ENCODE measurements at places on chromosomes 13 and 19. TPM values are rescaled to one million over a fixed set of nuclear protein-coding genes. Genes with fewer than 3 reads are reported as not detected.

- DNase-seq, result no peak
Observed at GRCh38 chr19:34365463-34366401, 736 bp downstream of the GPI start.

DNA sequence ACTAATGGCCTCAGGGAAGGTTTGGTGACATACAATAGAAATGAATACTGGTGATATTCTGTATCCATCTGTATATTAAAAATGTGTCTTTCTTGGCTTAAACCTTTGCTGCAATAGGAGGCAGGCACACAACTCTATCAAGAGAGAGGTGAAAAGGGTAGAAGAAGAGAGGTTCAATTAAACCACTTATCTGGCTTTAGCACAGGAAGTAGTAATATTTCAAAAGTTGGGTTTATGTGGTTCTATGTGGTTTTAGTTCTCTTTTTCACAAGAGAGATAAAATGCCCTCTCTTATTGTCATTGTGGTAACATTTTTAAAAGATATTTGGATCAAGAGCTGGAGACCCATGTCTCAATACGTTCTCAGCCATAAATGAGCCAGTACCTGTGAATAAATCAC, 146.2 kb upstream of the FNDC3A start:
- no peak for DNase-seq

DNA sequence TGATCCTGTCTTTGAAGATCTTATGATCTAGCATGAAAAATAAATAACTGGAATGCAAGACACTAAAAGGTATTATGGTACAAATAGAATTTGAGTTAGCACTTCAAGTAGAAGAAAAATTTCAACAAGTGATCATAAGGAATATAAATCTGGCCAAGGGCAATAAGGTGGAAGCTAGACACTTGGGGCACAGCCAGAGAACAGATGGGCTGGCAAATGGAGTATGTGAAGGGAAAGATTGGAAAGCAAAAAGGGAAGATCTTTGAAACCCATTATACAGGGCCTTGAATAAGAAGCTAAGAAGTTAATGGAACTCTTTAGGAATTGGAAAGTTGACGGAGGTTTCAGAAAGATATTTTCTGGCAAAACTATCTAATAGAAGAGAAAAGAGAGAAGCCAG, 61.0 kb downstream of the MZT1 start:
- no peak for DNase-seq

Gene LTBP4
- 85.9 TPM for total RNA-seq

DNA sequence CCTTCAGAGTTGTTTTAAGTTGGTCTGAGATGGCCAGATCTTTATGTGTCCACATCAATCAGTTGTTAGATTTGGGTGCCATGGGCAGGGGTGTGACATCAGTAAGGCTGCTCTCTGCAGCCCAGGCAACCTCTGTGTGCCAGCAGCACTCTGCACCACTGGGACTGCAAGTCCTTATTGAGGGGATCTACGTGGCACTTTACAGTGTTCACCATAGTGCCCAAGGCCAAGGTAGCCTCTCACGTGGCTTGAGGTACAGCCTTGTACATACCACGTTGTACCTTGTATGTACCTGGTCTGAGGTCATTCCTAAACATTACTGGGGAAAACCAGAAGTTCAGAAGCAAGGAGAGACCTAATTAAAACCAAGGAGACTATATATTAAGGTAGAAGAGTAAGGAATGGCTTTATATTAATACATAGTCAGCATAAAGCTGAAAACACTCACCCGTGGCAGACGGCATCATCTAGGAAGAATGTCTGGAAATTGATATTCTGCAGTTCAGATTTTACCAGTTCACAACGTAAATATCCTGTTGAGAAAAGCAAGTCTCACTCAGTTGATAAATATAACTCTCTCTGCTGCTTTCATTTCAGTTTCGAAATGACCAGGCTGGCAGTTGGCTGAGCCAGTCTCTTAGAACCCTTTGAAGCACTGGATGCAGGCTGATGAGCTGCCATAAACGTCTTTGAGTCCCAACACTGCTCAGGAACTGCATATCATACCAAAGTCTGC, 128.8 kb downstream of the ZDHHC20 start:
- no peak for DNase-seq

GRCh38 chr13:98568918-98569317, 8.0 kb downstream of the STK24 start:
- DNase-seq, result no peak

DNA sequence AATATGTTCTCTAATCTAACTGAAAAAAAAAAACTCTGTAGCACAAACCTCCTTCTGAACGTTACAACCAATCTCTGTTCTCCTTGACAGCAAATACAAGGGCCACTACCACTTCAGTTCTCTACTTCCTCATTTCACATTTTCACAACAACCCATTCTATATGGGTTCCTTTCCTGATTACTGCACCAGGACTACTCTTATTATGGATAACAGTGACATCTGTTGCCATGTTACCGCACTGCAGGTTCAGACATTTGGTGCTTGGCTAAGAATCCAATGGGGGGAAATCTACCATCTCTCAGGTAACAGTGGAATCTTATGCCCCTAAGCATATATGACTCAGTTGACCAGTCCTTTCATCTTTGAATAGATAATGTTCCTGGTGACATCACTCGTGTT, 11.6 kb upstream of the FPR3 start:
- DNase-seq, result no peak

Gene PROZ
- total RNA-seq, result not detected

Gene C1QTNF9B
- total RNA-seq, result not detected

Gene SULT2A1
- total RNA-seq, result not detected

DNA sequence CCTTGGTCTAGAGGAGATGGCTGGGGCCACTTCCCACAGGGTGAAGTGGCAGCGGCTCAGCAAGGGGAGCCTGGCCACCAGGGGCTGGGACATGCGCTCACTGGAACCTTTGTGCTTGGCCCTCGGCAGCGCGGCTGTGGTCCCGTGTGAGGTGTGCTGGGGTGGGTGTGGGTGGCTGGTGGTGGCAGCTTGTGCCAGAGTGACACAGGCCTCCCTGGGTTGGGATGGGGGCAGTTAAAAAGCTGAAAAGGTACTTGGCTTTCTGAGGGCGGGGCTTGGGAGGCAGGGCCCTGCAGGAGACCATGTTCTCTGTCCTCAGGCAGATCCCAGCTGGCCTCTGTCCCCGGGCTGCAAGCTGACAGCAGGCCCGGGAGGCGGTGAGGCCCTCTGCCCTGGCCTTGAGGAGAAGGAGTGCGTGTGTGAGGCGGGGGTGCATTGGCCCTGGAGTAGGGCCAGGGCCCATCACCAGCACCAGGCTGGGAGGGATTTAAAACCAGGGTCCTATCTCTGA, 17.3 kb downstream of the MPND start:
- DNase-seq, result no peak

DNA sequence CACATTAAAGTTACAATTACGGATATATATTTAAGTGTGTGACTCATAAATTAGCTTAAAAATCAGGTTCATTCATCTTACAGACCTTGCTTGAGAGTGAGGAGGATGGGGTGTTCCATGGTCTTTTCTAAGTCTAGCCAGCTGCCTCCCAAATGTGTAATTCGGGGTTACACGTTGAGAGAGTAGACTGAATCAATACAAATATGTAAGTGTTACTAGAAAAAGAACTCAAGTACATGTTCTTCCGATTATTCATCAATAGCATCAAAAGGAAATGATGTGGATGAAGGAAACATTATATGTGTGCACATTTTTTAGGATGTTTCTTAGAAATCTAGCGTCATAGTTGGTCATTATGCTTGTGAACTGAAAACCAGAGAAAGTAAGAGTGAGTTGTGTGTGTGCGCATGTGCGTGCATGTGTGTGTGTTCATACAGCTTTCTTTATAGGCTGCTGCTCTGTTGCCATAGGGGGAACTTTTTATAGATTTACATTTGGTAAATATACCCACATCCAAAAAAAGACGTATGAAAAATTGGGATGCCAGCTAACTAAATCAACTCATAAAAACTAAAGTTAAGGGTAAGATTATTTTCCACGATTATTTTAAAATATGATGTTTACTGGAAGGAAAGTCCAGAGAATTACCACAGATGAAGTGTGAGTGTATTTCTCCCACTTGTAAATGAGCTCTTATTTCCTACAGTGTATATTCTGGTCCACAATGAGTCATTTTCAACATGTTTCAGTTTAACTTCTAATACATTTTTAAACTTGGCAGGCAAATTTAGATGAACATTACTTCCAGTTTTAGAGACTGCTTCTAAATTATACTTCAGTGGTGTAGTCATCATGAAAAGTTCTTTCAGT, 82.4 kb downstream of the PIBF1 start:
- no peak for DNase-seq

DNA sequence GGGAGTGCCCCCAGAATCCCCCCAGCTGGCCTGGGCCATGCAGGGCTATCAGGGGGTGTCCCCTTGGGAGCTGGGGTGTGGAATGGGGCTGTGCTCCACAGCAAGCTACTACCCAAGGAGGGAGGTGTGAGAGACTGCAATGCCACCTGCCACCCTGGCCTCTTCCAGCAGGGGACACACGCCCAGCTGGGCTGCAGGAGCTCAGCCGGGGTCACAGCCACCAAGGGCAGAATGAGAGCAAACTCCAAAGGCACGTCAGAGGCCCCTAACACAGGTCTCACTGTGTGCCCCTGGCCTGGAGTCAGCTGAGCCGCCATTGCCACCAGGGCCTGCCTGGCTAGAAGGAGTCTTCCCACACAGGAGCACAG, 55.5 kb downstream of the MLLT1 start:
- no peak for DNase-seq

Gene KLK3
- not detected for total RNA-seq

Gene MLLT1
- 68.8 TPM for total RNA-seq

- DNase-seq, result no peak
Observed at GRCh38 chr13:98293103-98293502, 116.0 kb upstream of the RNF113B start.

DNA sequence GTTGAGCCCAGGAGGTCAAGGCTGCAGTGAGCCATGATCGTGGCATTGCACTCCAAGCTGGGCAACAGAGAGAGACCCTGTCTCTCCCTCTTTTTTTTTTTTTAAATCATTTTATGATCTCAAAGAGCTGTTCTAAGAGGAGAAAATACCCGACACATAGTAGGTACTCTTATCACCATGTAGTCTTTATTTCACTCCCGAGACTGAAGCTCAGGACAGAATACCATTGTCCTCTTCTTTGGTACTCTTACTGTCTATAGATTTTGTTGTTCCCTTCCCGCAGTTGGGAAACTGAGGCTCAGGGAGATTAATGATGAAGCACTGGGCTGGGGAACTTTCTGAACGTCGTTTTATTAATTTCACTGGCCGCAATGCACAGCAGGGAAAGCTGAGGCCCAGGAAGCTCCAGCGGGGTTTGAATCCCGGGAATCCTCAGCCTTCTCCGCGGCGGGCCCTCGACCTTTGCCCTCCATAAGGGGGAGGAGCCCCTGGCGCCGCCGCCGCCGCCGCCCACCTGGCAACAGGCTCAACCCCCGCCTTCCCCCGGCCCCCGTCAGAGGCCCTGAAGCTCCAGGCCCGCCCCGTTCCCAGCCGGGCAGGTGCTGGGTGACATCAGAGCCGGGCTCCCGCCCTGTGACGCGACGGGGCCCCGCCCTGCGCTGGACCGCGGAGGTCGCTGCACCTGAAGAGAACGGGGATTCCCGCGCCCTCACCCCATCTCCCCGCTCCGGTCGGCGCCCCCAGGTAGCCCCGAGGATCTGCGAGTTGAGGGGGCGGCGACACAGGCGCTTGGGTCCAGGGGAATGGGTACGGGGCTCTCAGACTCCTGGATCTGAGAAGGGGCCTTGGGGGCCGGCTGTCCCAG, 1.6 kb downstream of the MYH14 start:
- no peak for DNase-seq
